Lung microvascular endothelial cell (primary cell): ENCODE measurements at places on chromosomes 11 and 22. TPM values are rescaled to one million over a fixed set of nuclear protein-coding genes. Genes with fewer than 3 reads are reported as not detected.

MUC6 gene
- not detected in 2 replicates for total RNA-seq

TMEM86A gene
- 2.4 and 6.3 TPM in 2 replicates for total RNA-seq

MED19 gene
- total RNA-seq = 10.5 and 11.3 TPM in 2 replicates

GRCh38 chr11:67006029-67006884 lies 16.7 kb upstream of the SYT12 start:
- peak; percentile 15 for DNase-seq

GRCh38 chr11:2460540-2461252 lies 15.9 kb downstream of the KCNQ1 start:
- DNase-seq = no peak

GRCh38 chr11:16611926-16612565 lies 126.4 kb upstream of the C11orf58 start:
- DNase-seq = no peak

GRCh38 chr11:13000721-13001120 lies 8.4 kb upstream of the RASSF10 start:
- DNase-seq = no peak

DNA sequence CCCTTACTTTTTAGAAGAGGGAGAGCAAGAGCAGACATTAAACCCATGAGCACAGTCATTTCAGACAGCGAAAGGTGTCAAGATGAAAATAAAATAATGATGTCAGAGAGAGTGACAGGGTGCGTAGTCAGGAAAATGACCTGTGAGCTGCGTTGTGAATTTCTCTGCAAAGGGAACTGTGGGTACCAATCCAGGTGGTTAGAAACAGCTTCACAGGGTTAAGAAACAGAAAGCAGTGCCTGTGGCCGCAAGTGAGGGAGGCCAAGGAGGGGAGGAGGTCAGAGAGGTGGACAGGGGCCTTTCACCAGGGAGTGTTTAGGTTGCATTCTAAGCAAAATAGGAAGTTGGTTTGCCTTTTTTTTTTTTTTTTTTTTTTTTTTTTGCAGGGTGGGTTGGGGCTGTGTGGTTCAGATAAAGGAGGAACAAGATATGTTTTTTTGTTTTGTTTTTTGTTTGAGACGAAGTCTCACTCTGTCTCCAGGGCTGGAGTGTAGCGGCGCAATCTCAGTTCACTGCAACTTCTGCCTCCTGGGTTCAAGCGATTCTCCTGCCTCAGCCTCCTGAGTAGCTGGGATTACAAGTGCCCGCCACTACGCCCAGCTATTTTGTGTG lies 7.9 kb downstream of the TIGD3 start:
- no peak for DNase-seq

DNA sequence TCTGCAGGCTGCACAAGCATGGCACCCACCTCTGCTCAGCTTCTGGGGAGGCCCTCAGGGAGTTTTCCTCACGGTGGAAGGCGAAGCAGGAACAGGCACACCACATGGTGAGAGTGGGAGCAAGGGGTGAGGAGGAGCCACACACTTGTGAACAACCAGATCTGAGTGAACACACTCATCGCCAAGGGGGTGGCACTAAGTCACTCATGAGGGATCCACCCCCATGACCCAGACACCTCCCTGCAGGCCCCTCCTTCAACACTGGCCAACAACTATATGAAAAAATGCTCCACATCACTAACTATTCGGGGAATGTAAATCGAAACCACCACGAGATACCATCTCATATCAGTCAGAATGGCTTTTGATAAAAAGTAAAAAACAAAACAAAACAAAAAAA lies 722 bp upstream of the KRTAP5-2 start:
- no peak for DNase-seq

DNA sequence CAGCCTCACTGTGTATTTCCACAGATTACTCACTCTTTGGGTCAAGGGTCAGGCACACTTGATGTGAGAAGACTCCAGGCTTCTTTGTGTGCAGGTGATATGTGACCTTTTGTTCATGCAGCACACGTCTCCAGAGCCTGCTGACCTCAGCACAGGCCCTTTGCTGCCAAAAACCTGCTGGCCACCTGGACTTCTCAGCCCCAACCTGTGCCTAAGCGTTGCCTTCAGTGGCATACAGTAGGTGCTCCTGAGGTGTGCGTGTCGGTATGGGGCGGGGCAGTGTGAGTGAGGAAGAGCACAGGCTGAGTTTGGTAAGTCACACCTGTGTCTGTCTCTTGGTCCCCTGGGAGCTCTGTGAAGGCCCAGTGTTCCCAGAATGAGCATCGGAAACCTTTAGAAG lies 58.1 kb downstream of the WNT11 start:
- DNase-seq = no peak

DNA sequence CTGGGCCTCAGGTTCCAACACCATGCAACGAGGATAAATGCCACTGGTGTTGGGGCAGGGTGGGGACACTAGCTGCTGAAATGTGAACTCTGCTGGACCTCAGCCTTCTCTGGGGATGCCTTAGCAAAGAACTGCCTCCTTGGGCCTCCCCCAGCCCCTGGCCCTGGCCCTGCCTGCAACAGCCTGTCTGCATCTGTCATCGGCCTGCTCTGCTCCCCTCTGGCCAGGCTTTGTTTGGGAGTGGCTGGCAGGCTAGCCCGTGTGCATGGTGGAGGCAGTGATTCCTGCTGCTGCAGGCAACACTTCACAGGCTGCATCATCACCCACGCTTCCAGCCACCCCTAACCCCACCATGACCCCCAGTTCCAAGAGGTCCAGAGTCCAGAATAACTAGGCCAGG lies 11.5 kb upstream of the MYOD1 start:
- DNase-seq = no peak
